ENCODE measurements at places on chromosomes 2 and 18. TPM values are rescaled to one million over a fixed set of nuclear protein-coding genes. Genes with fewer than 3 reads are reported as not detected.

DNA sequence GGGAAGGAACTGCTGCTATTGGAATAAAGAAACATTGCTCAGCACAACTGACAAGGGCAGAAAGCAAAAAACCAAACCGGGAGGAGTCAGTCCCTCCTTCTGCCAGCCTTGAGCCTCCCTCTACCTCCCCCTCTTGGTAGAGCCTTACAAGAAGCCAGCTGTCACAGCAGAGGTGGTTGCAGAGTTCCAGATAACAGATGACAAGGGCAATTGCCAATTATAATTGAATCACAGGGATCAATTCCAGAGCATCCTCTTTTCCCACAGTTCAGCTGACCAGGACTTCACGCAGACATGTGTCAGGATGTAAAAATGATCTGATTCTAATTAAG, 548.2 kb upstream of the LRRTM1 start:
- no peak for DNase-seq

DNA sequence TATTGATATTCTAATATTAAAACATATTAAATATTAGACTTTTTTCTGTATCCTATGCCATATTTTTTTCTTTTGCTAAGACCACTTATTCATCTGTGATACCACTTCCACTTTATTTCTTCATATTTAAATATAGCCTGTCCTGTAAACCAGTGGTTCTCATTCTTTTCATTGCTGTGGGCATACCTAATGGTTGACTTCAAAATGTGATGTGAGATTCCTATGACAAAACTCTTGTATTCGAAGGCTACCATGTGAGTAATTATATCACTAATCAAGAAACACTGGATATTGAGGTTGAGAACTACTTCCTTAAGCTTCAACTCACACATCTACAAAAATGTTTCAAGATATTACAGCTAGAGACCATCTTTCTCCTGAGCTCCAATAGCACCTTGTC, 3.6 kb downstream of the SCRN3 start:
- no peak for DNase-seq

RAB6D gene
- not detected for total RNA-seq

MC2R gene
- total RNA-seq: not detected

- peak; percentile 34 for DNase-seq
Measured at GRCh38 chr18:80232710-80233109, 14.6 kb downstream of the PARD6G start.

TUBA4B gene
- not detected for total RNA-seq

DES gene
- 12,280 TPM for total RNA-seq

UBE2E3 gene
- total RNA-seq: 48.3 TPM

- DNase-seq: peak; percentile 47
Measured at GRCh38 chr2:10494351-10495066, 46.4 kb upstream of the ODC1 start.

DNA sequence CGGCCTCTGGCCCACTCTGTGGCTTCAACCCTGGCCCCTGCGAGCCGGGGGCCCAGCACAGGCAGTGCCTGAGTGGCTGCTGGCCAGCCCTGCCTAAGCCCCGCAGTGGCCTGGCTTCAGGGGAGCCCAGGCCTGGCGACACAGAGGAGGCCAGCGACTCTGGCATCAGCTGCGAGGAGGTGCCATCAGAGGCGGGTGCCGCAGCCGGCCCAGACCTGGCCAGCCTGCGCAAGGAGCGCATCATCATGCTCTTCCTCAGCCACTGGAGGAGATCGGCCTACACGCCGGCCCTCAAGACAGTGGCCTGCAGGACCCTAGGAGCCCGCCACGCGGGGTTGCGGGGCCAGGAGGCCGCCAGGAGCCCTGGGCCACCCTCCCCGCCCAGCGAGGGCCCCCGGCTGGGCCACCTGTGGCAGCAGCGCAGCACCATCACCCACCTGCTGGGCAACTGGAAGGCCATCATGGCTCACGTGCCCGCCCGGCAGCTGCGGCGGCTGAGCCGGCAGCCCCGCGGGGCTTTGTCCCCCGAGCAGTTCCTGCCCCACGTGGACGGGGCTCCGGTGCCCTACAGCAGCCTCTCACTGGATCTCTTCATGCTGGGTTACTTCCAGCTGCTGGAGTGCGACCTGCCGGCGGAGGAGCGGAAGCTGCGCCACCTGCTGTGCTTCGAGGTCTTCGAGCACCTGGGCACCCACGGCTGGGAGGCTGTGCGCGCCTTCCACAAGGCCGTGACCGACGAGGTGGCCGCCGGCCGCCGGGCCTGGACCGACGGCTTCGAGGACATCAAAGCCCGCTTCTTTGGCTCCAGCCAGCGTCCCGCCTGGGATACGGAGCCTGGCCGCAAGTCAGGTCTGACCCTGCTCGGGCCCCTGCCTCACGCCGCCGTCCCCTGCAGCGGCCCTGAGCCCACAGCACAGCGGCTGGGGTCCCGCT, 7.5 kb upstream of the KLHL30 start:
- no peak for DNase-seq

DNA sequence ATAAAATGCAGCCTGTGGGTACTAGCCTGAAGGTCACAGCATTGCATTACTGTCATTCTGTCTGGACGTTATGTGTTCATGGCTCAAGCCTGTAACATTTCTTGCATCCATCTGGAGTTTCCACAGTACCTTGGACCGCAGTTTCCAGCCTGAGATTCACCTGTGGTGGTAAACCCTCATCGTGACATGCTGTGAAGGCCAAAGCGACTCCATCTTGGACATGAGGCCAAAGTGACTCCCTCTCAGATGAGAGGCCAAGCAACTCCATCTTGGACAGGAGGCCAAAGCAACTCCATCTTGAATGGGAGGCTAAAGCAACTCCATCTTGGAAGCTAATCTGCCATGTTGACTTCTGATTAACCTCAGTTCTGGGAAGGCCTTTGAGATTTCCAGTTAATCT, 257.7 kb upstream of the MYT1L start:
- peak; percentile 23 for DNase-seq

C2orf80 gene
- not detected for total RNA-seq

- no peak for DNase-seq
Measured at GRCh38 chr2:73307720-73308119, 14.4 kb upstream of the EGR4 start.

GLI2 gene
- total RNA-seq: 3.5 TPM

GRCh38 chr2:105770149-105770548, 25.4 kb downstream of the NCK2 start:
- no peak for DNase-seq

DNA sequence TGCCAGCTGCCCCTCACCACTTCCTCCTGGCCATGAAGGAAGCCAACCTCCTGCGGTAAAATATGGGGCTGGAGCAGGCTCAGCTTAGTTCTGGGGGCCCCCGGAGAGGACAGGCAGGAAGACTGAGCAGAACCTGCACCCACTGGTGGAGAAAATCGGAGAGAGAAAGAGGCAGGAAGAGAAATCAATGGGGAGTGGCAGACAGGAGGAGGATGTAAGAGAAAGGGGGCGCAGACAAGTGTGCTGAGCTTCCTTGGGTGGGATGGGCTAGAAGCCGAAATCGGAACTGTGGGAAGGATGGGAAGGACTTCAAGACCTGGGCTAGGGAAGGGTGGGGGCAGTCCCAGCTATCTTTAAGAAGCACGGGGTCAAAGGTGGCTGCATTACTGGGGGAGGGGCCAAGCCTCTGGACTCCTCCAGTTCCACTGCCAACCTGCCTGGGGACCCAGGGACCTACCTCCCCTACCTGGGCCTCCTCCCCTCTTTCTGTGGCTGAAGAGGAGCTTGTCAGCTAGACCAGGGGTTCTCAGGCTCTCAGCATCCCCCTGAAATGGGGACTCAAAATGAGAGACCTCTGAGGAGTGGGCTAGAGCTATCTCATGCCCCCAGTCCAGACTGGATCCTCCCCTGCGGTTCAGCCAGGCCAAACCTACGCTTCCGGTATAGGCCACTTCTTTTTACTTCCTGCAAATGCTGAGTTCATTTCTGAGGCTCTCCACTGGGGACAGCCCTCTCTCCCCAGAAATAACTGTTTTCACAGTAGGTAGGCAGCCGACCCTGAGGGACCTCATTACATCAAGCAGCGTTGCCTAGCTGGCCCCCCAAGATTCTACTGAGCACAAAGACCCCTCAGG, 33.6 kb upstream of the B3GNT7 start:
- DNase-seq: no peak

DNA sequence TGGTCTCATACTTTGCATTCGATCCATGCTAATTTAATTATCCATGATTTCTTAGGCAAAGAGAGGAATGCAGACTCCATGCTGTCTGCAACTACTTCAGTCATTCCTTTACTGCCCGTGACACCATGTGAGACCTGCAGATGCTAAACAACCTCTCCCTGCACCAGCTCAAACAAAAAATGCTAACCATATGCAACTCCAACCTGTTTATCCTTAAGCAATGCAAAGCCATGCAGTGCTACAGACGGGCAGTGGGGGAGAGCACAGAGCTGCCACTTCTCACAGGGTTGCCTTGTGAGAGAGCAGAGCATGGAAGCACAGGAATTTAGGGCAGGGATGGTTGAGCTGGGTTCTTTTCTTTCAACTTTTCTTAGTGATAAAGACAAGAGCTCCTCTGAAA, 74.9 kb upstream of the KLHL14 start:
- no peak for DNase-seq

GRCh38 chr2:144042751-144043150, 477.2 kb downstream of the ZEB2 start:
- no peak for DNase-seq

DNA sequence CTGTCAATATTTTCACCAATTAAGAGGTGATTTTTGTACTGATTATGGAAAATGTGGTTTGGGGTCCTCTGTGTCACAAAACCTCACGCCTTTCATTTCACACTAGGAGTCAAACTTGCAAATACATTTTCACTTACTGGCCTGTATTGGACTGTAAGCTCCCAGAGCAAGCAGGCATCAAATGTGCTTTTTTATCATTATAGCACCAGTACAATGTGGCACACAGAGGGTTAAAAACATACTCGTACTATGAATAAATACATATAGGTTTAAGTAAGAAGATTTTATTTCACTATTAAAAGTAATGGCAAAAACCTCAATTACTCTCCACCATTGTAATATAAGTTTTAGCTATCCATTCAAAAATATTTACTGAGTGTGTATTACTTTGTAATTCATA, 56.7 kb downstream of the ABCB11 start:
- DNase-seq: no peak

GRCh38 chr2:42378415-42378814, 17.4 kb upstream of the COX7A2L start:
- DNase-seq: no peak

SCN2A gene
- 1.0 TPM for total RNA-seq

GRCh38 chr2:120398051-120398995, 52.4 kb downstream of the INHBB start:
- no peak for DNase-seq

SERPINB10 gene
- total RNA-seq: 0.47 TPM

GRCh38 chr18:3248658-3249359, 1.2 kb downstream of the MYL12A start:
- no peak for DNase-seq

POTEJ gene
- not detected for total RNA-seq

DNA sequence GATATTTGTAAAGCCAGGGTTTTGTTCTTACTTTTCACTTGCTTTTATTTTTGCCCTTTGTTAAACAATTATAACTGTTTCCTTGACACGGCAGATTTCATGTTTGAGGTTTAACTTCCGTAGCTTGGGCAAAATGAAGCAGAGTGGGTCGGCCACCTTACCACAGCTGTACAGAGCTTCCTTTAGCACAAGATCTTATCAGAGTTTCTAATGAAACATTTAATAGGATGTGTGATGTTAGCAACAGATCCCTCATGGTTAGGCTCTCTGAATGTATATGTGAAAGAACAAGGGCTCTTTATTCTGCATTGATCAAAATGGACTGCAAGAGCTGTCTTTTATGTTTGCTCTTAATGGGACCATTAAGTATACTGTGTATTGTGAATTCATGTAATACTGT, 22.3 kb downstream of the RNF125 start:
- DNase-seq: no peak

GPR75 gene
- 2.5 TPM for total RNA-seq

DNA sequence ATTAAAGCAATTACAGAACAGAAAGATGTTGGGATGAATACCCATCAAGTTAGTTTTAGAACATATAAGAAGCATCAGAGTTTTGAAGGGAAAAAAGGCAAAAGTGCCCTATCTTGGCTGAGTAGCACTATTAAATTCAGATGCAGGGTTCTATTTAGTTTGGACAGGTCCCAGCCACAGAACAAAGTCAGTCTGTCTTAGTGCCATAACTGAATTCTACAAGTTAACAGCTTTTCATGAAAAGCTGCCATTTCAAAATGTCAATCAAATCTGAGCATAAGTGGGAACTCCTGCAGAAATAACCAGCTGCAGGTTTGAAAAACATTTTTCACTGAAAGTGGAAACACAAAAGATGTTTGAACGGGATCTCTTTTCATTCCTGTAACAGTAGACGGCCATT, 160.4 kb downstream of the SRBD1 start:
- DNase-seq: no peak

DNA sequence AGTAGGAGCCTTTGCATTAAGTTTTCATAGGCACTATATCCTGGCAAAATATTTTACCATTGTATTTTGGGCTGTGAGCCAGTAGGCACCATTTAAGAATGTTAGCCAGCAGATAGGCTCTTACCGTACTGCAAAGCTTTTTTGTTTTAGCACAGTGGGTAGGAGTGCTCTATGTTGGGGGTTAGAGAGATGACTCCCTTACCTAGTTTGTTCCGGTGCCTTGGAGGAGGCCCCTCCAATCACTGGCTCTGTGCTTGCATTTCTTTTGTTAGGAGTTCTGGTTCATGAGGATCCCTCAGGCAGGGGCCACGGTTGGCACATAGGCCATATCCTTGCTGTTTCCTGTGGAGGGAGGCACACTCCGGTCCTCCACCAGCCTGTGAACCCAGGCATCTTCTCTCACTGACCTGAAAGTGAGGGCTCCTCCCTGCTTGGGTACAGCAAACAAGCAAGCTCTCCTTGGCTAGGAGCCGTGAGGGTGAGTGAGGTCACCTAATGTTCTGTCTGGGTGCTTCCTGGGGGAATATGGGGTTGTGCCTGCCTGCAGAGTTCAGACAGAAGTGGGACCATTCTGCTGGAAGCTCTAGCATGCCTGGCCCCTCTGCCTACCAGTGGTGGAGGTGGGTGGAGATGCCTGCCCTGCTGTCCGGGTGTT, 29.8 kb downstream of the LTBP1 start:
- DNase-seq: no peak

DNA sequence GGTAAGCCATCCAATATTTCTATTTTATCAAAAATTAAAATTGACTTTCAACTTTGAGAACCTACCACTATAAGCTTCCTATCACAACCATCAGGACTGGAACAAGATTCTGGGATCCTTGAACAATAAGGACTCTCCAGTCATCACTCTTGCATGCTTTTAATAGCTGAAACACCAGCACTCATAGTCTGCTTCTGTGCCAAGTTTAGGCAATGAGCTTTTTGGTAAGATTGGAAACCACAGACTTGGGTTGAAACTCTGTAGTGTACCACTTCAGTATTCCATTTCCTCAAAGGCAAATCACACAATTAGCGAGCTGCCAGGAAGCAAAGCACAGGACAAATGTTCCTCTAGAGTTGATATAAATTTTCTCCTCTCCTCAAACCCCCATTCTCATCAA, 1065.8 kb upstream of the SLC39A10 start:
- no peak for DNase-seq

GRCh38 chr2:126655500-126656430, at the start of gene GYPC:
TSS of gene GYPC (plus strand) at chr2:126656158. CDS start at chr2:126656264, 106 bp downstream.
- peak; percentile 91 for DNase-seq

LYG2 gene
- total RNA-seq: not detected

ALK gene
- 0.16 TPM for total RNA-seq

Measured in right atrium auricular region (tissue), 2 donors.